ENCODE measurements at places on chromosomes 13 and 19.

DNA sequence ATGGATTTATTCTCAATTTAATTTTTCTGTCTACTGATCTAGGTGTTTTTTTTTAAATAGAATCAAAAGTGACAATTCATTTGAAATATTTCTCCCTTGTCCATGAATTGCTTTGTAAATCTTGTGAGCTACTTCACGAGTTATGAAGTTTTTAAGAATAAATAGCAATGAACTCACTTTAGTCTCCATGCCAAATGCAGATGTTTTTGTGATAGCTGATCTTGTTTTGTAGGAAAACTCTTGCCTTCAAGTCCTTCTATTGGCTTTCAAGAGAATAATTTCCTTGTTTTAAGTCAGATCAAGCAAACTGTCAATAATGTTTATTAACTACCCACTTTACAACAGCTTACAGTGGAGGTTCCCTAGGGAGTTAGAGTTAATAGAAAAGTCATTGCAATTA lies 99.8 kb downstream of the ITGBL1 start:
- DNase-seq: no peak

DNA sequence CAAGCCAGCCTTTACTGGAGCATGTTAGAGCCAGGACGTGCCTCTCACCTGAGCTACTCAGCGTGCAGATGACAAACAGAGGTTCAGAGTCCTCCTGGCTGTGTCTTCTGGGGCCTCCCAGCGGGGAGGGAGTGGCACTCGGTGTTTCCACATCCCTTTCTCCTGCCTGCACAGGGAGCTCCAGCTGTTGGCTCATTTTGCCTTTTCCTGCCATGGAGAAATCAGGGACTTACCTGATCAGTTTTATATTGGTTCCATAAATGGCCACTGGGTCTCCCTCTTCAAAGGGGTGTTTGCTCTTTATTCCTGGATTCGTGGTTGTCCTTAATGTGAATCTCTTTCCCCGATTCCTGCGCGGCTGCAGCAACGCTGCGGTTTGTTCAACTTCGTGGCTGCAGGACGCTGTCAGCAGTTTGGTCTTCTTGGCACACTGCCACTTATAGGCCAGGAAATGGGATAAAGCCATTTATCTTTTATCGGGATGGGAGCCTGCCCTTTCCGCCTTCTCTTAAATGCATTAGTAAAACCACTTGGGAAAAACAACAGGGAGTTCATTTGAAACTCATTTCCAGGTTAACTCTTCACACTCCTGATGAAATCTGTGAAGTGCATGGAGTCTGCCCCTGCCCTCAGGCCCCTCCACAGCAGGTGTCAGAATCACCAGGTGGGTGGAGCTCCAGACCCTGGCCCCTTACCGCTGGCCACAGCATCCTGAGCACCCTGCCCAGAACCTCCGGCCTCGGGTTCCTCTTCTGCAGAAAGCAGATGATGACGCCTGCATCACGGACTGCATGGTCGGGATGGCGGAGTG lies 39.8 kb upstream of the MCF2L start:
- no peak for DNase-seq

DNA sequence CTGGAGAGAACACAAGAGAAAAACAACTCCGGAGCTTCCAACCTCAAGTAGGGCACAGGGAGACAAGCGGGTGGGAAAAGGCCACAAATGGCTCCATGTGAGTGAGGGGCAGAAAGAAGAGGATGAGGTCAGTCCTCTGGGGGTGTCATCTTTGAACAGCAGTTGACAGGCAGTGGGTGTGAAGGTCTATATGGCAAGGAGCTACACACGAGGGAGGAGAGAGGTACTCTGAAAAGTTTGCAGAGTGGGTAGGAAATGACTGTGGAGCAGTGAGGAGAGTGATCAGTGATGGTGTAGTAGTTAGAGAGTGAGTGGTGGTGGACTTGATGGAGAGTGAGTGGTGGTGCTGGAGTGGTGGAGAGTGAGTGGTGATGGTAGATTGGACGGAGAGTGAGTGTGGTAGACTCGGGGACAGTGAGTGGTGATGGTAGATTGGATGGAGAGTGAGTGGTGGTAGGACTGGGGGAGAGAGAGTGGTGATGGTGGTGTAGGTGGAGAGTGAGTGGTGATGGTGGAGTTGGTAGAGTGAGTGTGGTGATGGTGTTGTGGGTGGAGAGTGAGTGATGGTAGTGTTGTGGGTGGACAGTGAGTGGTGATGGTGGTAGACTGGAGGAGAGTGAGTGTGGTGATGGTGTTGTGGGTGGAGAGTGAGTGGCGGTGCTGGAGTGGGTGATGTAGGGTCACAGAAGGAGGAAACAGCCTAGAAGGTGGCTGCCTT lies 4.0 kb downstream of the TFDP1 start:
- DNase-seq: no peak

DNA sequence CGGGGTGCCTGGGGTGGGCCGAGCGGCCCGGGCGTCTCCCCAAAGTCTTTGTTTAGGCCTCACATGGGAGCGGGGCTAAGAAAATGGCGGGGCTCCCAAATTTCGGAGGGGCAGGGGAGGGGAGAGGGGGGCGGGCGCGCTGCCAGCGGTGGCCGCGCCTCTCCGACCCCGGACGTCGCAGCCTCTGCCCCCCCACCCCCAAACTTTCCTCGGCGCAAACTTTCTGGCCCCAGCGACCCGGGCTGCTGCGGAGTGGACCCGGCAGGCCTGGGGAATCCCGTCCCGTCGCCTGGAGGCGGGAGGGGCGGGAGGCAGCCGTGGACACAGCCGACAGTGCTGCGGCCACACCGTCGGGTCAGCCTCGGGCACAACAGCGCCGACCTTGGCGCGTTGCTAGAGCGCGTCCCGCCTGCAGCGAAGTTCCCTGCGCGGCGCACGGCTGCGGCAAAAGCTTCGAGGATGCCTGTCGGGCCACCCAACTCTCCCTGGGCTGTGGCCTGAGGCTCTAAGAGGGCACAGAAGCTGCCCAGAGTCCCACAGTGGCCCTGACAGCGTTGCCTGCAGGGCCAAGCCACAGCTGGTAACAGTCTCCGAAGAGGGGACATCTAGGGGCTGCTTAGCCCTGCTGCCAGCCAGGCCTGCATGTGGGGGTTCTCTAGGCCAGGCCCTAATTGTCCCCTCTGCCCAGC lies 1.3 kb downstream of the NFIX start:
- DNase-seq: no peak

- DNase-seq: no peak
Measured at GRCh38 chr13:44854313-44855060, 134.8 kb downstream of the NUFIP1 start.

- peak; percentile 65 for DNase-seq
Measured at GRCh38 chr13:40388617-40389016, 277.8 kb downstream of the FOXO1 start.

GRCh38 chr13:73952648-73953047 lies 181.6 kb downstream of the KLF12 start:
- DNase-seq: no peak

GRCh38 chr13:88303605-88304004 lies 632.4 kb downstream of the SLITRK5 start:
- no peak for DNase-seq

DNA sequence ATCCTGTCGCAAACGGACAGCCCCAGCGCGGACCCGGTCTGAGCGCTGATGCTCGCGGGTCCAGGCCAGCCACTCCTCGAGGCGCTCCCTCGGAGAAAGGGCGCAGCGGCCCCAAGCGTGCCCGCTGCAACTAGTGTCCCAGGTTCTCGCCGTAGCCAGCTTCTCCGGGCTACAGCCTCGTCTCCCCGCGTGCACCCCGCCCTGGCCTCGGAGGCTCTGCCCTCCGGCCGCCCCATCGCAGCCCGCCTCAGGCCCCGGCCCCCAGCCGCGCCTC lies 487 bp downstream of the FLT1 start:
- no peak for DNase-seq

- no peak for DNase-seq
Measured at GRCh38 chr19:18435842-18436670, 1.9 kb downstream of the ISYNA1 start.

DNA sequence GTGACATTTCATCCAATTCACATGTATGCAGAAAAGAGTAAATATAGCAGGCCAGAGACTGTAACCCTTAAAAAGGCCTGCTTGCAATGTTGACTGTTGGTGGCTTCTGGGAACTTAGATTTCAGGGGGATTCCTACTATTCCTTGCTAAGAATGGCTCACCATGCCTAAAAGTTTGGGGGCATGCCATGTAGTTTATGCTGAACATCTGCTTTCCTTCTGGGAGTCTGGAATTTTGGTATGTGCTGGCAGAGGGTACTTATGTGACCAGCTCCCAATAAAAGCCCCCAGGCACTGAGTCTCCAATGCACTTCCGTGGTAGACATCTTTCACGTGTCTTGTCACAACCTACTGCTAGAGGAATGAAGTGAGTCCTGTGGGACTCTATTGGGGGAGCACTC lies 88.4 kb upstream of the PCDH8 start:
- no peak for DNase-seq

DNA sequence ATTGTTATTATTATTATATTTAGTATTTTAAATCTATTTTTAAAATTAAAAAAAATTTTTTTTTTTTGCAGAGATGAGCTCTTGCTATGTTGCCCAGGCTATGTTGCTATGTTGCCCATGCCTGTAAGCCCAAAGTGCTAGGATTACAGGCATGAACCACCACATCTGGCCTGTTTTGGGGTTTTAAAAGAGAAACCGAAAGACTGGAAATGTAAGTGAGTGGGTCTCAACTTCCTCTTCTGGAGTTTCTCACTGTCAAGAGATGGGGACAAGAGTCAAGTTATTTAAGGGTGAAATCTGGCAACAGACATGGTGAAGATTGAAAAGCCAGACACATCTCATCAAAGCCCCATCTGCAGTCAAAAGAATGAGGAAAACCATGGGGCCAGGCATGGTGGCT lies 4.2 kb upstream of the OR7G3 start:
- DNase-seq: no peak

- no peak for DNase-seq
Measured at GRCh38 chr13:53775807-53776206, 747.2 kb downstream of the OLFM4 start.

DNA sequence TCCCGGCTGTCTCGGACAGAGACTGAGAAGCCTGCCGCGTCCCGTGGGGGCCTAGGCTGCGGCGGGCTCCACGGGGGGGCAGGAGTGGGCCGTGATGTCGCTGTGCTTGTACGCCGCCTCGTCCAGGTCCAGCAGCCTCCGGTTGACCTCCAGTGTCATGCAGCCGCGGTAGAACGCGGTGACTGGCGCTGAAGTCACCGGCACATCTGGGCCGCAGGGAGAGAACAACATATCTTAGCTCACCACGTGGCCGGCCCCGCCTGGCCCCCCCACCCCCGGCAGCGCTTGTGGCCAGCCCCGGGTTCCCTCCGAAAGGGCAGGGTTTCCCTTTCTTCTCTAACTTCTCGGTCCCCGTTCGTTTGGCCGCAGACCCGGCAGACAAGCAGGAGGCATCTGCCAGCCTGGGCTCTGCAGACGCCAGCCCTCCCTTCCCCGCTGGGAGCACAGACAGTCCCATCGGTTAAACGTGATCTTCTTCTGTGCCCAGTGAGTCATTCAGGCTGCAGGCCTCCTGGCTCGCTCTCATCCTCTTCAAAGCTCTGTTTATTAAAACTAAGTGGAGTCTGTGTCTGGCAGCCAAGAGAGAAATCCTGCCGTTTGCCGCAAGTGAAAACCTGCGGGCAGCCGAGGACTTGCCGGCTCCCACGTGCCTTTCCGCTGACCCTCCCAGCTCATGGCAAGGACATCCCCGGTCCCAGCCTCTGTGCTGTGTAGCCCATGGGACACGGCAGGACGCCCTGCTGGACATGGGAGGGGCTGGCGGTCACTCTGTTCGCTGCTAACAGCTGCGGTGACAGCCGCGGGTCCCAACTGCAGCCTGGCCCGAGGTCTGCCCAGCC lies 42.8 kb downstream of the GAS6 start:
- DNase-seq: no peak

GRCh38 chr13:83024955-83025594 lies 857.2 kb downstream of the SLITRK1 start:
- DNase-seq: no peak

DNA sequence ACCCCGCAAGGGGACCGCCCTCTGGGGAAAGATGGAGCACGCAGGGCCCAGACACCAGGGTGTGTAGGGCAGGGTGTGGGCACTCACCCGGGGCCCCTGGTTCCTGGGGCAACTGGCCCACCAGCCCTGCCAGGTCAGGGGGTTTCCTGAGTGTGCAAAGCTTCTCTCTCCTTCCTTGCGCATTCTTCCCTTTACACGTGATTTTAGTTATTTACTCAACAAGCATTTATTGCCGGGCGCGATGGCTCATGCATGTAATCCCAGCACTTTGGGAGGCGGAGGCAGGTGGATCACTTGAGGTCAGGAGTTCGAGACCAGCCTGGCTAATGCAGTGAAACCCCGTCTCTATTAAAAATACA lies 20.4 kb downstream of the PRR36 start:
- DNase-seq: no peak

DNA sequence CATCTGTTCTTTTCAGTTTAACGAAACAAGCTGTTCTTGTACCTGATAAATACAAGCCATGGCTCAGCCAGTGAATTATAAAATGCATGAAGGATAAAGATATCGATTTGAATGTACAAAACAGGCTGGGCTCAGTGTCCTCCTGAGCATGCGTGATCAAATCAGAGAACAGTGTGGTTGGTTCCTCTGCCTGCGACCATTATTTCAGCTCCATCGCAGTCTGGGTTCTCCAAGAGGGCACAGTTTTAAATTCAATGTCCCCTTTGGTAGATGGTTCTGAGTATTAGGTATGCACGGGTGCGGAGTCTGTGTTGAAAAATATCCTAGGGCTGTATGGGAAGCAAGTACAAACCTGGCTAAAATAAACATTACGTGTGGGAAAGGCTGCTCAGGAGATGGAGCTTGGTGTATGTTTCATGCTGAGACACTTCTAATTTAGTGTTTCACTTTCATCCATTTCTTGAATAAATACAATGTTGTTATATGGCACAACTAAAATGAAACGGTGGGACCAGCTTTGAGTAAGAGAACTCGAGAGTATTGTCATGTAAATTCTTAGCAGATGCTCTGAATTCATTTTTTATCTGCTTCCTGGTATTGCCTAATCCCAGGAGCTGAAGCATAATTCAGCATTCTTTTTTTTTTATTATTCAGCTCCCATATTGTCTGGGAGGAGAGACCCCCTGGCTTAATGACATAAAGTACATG lies 458.7 kb downstream of the MYO16 start:
- DNase-seq: no peak

DNA sequence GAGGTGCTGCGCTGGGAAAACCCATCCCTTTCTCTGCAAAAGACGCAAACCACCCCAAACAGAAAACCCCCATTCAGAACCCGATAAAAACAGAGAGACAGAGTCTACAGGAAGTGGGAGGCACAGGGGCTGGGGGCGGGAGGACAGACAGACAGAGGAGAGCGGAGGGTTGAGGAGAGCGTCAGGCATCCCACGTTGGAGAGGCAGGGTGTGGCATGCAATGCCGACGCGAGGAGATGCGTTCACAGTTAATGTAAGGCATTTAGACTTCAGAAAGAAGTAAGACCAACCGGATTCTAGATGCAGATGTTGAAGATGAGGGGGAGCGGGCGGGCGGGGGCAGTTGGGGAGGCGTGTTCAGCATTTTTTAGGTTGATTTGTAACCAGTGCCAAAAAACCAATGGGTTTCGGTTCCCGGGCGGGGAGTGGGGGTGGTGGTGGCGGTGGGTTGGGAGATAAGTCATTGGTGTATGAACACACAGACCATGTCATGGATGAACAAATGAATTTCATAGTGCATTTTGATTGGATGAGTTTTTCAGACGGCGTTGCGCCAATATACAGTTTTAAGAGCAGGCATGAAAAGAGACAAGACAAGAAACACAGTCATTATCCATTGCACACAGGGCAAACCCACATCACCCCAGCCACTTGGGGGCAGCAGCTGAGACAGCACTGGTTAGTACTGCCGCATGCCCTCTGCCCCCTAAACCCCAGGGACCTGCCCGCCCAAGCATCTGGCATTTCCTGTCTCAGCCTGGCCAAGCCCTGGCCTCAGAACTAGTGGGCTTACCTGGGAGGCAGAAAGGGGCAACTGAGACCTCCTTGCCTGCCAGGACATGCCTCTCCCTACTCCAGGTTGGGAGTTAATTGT lies 91.3 kb downstream of the IER2 start:
- peak; percentile 19 for DNase-seq

GRCh38 chr13:55887561-55887960 lies 1253.2 kb upstream of the PRR20A start:
- no peak for DNase-seq

Measured in stimulated activated CD8-positive, alpha-beta memory T cell treated with anti-CD3 and anti-CD28 coated beads, Interleukin-4, amount 100 ng/mL, for 24 hours (primary cell).